Dermis microvascular lymphatic vessel endothelial cell (primary cell): ENCODE measurements at places on chromosomes 1 and 21. TPM values are rescaled to one million over a fixed set of nuclear protein-coding genes. Genes with fewer than 3 reads are reported as not detected.

The CCDC181 gene
- total RNA-seq, result not detected in 2 replicates

The MSH4 gene
- total RNA-seq, result 0.13 TPM in 2 replicates

DNA sequence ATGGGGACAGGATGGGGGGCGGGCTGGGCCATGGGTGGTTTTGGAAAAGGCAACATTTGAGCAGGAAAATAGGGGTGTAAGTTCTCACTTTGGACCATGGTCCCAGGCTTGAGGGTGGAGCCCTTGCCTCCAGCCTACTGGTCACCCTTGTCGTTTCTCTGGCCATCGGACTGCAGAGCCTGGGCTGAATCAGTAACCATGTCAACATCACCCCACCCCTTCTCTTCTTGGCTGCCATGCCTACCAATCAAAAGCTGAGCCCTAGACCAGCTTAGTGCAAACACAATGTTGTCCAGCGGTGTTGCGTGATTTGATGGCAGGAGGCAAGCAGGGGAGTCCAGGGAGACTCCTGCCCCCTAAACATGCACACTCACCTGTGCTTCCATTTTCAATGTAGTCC lies 231.0 kb upstream of the KAZN start:
- no peak for DNase-seq

DNA sequence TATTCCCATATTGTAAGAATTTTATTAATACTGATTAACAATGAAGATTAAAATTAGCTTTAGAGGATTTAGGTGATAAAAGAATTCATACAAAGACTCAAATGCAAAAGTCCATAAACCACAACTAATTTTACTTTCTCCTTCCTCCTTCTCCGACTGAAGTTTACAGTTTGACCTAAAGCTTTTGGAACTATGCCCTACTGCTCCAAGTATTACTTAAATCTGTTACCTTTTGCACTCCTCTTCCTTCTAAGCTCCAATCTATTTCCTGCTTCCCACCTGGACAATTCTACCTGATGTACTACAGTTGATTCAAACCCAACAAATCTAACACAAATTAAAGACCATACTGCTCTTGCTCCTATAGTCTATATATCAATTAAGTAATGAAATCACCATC lies 36.3 kb downstream of the ANKRD13C start:
- DNase-seq, result no peak

DNA sequence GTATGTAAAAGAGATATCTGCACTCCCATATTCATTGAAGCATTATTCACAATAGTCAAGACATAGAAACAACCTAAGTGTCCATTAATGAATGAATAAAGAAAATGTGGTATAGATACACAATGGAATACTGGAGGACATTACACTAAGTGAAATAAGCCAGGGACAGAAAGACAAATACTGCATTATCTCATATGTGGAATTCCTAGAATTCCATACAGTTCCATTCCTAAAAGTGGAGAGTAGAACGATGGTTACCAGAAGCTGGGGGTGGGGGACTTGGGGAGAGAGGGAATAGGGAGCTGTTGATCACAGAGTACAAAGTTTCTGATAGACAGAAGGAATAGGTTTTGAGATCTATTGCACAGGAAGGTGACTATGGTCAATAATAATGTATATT lies 7.4 kb downstream of the TMED5 start:
- DNase-seq, result no peak
